Right lung (tissue), 10 donors: ENCODE measurements at places on chromosomes 4 and X.

- DNase-seq: no peak
Observed at GRCh38 chrX:7771788-7772438, 71.1 kb upstream of the VCX start.

- DNase-seq: peak; percentile 26
Observed at GRCh38 chrX:34716302-34716701, 59.2 kb upstream of the TMEM47 start.

GRCh38 chr4:138097912-138098600 lies 144.1 kb downstream of the SLC7A11 start:
- DNase-seq: no peak

DNA sequence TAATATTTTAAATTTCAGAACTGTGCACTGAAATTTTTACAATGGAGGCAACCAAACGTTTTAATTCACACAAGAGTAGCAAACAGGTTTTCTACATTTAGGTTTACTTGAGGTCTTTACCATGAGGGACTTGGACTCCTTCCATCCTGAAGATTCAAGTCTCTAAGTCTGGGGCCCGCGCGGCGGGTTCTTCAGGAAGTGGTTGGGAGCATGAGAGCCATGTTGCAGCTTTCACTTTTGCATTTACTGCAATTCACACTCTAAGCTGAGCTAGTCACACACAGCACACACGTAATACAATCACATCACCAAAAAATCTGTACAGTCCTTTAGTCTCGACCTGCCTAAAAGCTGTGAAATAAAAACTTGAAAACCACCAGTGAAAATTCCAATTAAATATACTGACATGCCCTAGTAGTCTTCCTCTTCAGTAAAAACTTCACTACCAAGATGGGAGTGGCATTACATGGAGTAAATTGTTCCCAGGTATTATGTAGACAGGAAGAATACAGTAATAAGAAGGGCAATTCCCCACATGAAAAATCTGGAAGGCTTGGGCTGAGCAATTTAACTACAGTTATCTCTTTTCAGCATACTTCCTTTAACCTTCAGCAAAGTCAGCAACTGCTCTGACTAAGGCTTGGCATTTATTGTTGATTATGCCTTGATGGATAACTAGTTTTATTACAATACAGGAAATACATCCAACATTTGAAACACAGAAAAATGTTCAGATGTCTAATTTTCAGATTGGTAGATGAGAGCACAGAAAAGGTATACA lies 571.1 kb upstream of the DIPK2B start:
- DNase-seq: no peak

- no peak for DNase-seq
Observed at GRCh38 chr4:10013722-10014121, 7.6 kb downstream of the SLC2A9 start.

DNA sequence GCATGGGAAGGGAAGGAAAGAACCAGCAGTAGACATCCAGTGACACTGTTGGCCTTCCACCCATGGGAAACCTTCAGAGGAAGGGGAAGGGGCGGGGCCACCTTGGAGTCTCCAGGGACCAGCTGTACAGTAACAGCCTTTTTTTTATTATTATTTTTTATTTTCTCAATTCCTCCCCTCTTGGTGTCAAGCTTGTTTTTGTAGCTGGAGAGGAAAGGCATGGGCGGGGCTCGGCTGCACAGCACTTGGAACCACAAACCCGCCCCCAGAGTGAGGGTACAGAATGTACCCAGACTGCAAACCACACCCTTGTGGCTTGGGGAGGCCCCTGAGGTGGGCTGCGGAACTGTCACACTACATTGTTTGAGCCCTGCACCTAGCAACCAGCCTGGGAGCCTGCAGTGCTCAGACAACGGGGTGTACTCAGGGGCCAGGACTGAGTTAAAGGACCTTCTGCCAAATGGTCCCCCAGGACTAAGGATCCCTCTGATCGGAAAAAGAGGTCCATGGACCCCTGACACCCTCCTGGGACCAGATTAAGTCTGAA lies 45.7 kb downstream of the PRPS1 start:
- no peak for DNase-seq

GRCh38 chr4:174702979-174703478 lies 126.0 kb downstream of the GLRA3 start:
- DNase-seq: no peak

DNA sequence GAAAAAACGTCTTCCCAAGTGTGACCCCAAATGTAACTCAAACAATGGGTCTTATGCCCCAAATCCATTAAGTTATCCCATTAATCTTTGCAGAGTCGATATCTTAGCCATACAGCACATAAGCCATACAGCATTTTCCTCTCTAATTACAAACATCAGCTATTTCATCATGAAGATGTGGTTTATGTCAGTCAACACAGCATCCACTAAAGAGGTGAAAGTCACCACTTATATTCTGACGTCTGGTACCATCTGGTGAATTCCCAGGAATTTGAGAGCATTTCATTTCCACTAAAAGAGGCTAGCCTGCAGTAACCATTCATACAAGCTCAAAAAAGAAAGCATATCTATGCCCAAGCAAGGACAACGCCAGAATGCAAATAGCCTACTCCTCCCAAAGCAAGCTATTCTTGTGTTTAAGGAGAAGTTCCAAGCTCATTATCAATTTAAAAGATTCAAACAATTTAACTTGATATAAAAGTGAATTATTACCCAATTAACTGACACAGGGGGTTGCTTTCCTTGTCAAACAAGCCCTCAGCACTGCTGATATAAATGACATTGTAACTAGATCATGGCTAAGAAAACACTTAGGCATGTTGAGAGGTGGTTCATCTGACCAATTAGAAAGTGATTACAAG lies 203.3 kb downstream of the ANTXR2 start:
- DNase-seq: no peak

DNA sequence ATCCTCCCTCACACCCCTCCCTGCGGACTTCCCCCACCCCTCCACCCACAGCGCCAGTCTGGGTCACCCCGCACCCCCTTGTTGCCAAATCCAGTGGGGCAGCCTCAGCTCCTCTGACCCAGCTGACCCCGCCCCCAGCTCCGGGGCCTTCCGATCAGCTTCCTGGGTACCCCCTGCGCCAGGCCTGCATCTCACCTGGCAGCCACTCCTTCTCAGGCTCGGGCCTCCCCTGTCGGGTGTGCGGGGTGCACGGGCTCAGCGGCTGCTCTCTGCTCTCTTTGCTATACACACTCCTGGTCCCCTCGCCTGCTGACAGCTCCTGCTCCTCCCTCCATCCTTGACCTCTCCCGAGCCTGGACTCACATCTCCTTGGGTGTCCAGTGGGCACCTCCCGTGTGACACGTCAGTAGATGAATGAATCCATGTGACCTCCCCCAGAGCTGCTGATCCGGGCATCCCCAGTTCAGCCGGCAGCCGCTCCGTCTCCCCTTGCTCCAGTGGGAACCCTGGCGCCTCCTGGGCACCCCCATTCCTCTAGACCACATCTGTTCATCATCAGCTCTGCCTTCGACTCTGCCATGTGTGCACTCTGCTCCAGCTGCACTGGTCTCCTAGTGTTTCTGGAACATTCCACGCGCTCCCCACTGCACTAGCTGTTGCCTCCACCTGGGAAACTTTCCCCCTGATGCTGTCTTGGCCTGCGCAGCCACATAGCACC lies 9.9 kb downstream of the CFAP99 start:
- DNase-seq: no peak

DNA sequence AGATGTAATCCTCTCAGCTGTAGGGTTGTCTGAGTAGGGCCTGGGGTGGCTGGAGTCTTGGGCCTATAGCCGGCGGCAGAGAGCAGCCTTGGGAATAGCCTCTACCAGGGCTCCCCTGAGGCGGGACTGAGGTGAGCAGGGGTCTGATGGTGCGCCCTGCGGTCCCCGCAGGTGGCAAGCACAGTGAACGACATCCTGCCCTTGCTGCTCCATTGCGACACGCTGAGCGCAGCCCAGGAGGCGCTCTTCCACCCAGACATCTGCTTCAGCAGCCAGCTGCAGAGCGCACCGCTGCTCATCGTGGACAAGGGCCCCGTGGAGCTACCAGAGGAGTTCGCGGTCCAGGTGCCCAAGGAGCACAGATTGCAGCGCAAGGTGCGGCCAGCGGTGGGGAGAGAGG lies 317.0 kb downstream of the ADGRL3 start:
- no peak for DNase-seq

DNA sequence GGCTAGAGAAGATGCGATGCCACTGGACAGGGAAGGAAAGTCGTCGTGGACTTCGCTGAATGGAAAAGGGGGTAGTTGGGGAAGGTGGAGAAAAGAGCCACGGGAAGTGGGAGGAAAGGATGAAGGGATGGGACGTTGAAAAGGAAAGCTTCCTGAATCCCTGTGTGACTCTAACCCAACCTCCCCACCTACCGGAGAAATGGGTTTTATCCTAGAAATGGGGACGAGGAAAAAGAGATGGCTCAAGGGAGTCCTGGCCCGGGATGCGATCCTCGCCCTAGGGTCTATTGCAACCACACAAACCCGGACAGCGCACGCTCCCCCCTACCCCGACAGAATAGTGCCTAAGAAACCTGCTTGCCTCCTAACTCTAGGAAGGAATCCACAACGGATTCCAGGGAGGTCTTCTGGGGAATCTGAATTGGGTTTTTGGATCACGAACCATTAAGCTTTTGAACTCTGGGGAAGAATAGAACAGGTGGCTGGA lies 738 bp upstream of the TSPAN5 start:
- no peak for DNase-seq

GRCh38 chrX:11346121-11346682 lies 53.0 kb downstream of the AMELX start:
- DNase-seq: no peak

DNA sequence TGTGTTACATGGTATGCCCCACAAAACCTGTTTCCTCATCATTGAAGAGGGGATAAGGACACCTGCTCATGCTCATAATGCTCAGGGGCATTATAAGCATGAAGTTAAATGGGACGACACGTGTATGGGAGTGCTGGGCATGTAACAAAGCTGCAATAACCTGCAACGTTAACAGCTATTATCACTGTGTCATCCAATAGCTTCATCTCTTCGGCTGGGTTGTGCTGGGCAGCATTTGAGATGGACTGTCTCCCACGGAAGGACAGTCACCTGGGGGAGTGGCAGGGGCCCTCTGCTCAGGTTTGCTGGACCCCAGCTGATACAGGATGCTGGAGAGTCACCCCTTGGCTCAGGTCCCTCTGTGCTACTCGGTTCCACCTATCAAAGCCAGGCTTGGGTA lies 94.5 kb downstream of the NSUN7 start:
- no peak for DNase-seq

DNA sequence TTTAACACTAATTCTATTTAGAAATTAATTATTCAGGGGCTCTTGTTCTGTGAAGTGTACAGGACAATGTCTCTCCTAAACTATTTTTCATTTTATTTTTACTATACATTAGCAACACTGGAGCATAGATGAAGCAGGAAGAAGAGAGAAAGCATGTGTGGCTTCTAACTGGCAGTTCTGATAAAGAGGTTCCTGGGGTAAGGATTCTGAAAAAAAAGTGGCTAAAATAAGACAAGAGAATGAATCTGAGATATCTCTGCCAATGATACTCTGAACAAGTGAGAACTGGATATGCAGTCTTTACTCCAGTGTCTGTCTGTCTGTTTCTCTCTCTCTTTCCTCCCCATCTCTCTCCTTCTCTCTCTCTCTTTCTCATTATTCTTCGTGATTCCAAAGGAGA lies 125.9 kb downstream of the MAML3 start:
- DNase-seq: no peak

GRCh38 chrX:150352581-150352980 lies 10.5 kb upstream of the MAMLD1 start:
- DNase-seq: no peak

GRCh38 chrX:151697522-151697921 lies 2.3 kb downstream of the PRRG3 start:
- no peak for DNase-seq

GRCh38 chr4:42632653-42633382 lies 24.1 kb downstream of the ATP8A1 start:
- no peak for DNase-seq

DNA sequence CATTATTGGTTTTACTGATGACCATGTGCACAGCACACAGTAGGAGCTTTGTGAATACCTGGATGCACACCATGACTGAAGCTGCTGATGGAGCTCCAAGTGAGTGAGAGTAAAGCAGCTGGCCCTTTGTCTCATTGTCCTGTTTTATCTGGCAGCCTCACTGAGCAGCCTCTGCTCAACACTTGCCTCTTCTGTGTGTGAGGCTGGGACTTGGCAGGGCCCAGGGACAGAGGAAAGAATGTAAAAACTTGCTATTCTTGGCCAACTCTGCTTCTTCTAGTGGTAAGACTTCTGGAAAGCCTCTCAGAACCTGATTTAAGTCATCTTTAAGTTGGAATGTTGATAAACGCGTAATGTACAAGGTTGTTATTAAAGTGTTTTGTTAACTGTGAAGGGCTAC lies 61.4 kb downstream of the BEX1 start:
- no peak for DNase-seq

DNA sequence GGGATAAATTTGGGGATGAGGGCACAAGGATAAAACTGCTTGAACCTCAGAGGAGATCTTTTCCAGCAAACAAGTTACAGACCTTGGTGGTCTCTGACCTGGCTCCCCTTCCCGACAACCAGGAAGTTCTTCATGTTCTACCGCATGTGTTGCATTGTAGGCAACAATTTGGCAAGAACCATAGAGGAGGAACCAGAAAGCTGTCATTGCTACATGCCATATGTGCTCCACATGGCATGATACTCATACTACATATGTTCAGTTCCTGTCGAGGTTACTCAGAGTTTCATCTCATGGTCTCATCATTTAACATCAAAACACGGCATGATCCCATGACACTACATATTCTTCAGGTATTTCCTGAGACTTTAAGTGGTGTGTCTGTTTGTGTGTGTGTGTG lies 235.9 kb downstream of the OR13H1 start:
- no peak for DNase-seq

- DNase-seq: no peak
Observed at GRCh38 chr4:10803713-10804343, 119.3 kb upstream of the CLNK start.

DNA sequence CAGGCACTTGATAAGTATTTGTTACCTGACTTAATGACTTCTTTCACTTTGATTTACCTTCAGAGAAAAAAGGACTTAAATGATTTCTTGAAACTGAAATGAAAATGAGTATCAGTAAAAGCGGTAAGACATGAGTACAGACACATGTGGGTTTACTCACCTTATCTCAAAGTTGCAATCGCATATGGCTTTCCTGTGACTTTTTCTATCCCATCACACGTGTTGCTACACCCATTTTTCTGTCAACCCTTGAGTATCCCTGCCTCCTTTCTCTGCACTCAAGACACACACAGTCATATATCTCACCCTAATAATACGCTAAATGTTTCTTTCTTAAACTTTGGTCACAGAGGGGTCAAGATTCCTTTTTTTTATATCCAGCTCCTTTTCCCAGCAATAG lies 11.0 kb upstream of the ARHGEF38 start:
- no peak for DNase-seq

- DNase-seq: no peak
Observed at GRCh38 chr4:128862608-128863311, 53.3 kb downstream of the JADE1 start.

- DNase-seq: no peak
Observed at GRCh38 chr4:17812801-17813200, 2.0 kb downstream of the NCAPG start.

DNA sequence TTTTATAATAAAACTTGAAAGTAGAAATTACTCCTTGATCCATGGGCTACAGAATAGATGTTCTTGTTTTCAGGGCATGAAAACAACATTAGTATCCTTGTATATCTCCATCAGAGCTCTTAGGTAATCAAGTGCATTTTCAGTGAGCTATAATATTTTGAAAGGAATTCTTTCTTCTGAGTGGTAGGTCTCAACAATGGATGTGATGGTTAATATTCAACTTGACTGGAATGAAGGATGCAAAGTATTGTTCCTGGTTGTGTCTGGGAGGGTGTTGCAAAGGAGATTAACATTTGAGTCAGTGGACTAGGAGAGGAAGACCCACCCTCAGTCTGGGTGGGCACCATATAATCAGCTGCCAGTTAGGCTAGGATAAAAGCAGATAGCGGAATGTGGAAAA lies 100.1 kb downstream of the LCORL start:
- no peak for DNase-seq
